ENCODE measurements at places on chromosomes 11 and 22.

- no peak for DNase-seq
Observed at GRCh38 chr11:45486461-45486860, 179.0 kb downstream of the CHST1 start.

GRCh38 chr11:121656328-121657090 is 203.7 kb upstream of the SORL1-AS1 start:
- DNase-seq: no peak

GRCh38 chr11:3738241-3738640 is 59.1 kb downstream of the NUP98 start:
- no peak for DNase-seq

DNA sequence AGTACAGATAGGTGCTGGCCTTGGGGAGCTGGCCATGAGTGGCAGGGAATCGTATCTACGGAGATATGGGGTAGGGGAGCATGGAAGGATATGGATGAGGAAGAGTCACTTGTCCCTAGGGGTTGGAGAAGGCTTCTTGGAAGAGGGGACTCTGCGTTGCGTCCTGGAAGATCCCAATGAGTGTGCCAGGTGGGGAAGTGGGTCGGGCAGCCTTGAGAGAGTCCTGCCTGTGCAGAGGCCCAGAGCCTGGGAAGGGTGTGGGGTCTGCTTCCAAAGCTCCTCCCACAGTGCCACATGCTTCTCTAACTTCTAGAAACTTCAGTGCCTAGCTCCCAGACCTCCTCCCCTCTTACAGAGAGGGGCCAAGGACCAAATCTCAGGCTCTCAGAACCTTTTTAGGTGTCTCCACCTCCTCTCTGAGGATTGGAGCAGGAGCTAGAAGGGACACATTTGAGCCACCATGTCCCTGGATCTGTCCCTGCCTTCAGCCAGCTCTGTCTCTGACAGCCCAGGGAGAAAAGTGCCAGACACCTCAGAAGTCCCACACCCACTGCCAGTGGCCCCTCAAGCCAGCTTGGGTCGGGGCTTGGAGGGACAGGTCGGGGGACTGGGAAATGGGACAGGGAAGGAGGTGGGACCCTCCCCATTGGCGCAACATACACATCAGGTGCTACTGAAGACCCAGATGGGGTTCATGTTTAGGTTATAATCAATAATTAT is 11.0 kb downstream of the RHBDD3 start:
- no peak for DNase-seq

GRCh38 chr11:65501186-65501471 is 2.3 kb downstream of the MALAT1 start:
- DNase-seq: no peak

DNA sequence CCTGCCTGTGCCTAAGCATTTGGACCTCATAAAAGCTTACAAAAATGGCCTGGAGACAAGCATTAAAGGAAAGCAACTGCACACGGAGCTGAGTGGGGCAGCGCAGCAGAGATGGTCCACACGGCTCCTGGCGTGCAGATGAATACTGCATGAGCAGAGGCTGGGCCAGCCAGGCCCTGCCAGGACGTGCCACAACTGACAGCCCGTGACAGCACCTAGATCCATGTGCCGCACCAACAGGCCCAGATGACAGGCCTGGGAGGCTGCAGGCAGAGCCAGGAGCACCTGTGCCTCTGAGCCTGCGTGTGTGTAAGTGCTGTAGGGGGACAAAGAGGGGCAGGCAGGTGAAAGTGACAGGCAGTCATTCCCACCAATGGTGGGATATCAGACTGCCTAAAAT is 33.4 kb downstream of the MICAL3 start:
- no peak for DNase-seq

DNA sequence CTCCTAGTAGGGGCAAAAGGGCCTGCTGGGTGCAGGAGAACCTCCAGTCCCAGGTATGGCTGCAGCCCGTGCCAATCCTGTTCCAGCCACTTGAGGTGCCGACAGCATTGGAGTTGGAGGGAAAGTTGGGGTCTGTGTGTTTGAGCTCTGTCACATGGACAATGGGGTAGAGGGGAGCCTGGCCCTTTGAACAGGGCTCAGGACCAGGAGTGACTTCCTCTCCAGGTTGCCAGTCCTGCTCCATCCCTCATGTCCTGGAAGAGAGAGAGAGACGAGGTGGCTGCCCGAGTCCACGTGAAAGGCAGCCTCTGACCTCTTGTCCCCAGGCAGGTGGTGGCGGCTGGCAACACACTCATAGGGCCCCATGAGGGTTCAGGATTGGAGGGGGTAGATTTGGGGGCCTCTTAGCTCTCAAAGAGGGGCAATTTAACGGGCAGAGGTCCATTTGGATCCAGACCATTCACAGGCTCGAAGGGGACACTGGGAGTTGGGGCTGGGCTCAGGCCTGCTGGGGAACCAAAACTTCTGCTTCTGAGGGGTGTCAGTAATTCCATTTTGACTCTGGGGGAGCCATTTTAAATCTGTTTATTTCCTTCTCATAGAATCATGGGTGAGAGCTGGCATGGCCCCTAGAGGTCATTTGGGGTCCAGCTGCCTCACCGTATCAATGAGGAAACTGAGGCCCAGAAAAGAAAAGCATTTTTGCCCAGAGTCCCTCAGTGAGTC is 4.1 kb downstream of the ADORA2A start:
- DNase-seq: no peak

DNA sequence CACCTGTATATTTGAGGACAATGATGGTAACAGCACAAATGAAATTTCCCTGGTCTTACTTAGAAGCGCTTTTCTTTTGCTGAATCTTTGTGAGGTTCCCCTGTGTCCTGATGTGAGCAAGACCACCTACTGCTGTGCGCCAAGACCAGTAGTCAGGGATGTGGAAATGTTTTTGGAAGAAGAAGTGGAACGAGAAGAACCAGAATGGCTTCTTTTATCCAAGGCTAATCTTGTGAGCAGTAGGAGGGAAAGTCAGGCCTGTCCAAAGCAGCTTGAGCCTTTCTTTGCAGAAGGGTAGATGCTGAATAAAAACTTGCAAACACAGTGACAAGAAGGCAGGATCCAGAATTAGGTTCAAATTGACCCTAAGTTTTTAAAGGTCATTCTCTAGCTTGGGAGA is 223.0 kb downstream of the FAT3 start:
- no peak for DNase-seq

DNA sequence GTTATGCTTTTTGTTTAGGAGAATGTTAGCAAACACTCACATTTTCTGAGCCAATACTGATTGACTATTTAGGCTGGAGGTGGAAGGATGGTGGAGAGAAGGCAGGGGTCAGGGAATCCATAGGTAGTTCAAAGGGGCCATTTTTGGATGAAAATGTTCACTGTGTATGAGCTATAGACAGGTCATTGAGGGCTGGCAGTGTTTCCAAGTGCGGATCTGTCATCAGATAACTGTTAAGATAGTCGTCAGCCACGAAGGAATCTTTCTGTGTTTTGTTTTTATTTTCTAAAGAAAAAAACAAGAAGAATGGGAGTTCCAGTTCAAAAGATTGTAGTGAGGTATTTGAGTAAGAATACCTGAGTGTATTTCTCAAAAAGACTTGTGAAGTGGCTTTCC is 3.1 kb downstream of the KCNJ5 start:
- no peak for DNase-seq

- no peak for DNase-seq
Observed at GRCh38 chr22:50524676-50525103, 708 bp downstream of the SCO2 start.

DNA sequence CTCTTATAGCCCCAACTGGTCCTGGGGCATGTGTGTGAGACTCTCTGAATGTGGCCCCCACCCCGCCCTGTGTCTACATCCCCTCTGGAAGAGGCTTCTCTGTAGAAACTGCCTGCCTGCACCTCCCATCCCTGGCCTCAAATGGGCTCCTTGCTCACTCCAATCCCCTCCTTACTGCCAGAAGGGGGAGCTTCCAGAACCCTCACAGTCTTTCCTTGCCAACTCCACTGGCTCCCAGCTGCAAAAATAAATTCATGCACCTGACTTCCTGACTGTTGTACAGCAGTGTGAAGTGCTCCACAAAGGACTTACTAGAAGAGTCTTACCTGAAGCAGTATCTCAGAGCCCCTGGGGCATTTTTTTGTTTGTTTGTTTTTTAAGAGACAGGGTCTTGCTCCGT is 15.2 kb upstream of the SERPIND1 start:
- no peak for DNase-seq

GRCh38 chr11:124865902-124866851 is 945 bp downstream of the ROBO3 start:
- DNase-seq: no peak

DNA sequence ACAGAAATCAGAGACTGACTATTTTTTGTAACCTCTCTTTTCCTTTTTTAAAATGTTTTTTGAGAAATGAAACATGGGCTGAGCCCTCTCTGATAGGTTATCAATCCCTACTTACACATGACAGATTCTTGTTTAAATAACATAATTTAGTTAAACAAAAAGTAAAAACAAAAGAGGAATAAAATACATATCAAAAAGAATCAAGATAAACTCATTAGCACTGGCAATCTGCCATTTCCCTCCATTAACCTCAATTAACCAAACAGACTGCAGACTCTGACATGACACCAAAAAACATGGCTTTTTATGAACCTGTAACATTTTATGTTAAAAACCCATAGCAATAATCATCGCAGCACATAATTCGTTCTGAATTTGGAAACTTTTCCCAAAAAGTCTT is 284.4 kb upstream of the MTNR1B start:
- no peak for DNase-seq

All from stimulated activated CD8-positive, alpha-beta memory T cell treated with anti-CD3 and anti-CD28 coated beads, Interleukin-2, amount 100 ng/mL, for 1 hour (primary cell).